ENCODE measurements at places on chromosomes 1 and 21.

DNA sequence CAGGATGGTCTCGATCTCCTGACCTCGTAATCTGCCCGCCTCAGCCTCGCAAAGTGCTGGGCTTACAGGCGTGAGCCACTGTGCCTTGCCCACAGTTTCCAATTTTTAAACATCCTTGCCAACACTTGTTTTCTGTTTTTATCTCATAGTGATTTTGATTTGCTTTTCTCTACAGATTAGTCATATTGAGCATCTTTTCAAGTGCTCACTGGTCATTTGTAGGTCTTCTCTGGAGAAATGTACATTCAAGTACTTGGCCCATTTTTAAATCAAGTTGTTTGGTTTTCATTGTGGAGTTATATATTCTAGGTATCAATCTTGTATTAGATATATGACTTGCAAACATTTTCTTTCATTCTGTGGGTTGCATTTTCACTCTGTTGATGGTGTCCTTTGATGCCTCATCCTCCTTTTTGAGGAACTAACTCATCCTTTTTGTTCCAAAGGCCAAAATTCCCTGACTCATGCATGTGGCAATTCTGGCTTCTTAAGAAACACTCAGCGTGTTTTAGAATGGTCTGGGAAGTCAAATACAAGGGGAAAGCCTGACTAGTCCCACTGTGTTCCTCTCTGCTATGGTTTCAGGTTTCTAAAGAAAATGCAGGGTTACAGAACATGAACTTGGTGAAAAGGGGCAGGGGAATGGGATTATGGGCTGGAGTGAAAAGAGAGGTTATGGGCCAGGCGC lies 37.3 kb downstream of the PTAFR start:
- no peak for DNase-seq

- DNase-seq = no peak
Observed at GRCh38 chr1:67100833-67101232, 33.9 kb downstream of the C1orf141 start.

DNA sequence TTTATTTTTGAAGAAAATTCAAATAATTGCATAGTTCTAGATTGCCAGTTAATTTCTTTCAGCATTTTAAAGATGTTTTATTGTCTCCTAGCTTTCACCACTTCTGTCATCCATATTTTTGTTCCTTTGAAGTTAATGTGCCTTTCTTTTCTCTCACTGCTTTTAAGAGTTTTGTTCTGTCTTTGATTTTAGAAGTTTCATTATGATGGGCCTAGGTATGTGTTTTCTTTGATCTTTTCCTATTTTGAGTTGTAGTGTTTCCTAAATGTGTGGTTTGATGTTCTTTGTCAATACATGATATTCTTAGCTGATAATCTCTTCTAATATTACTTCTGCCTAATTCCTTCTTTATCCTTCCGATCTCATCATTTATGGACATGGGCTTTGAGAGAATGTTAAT lies 378.7 kb downstream of the DISC1 start:
- DNase-seq = no peak

DNA sequence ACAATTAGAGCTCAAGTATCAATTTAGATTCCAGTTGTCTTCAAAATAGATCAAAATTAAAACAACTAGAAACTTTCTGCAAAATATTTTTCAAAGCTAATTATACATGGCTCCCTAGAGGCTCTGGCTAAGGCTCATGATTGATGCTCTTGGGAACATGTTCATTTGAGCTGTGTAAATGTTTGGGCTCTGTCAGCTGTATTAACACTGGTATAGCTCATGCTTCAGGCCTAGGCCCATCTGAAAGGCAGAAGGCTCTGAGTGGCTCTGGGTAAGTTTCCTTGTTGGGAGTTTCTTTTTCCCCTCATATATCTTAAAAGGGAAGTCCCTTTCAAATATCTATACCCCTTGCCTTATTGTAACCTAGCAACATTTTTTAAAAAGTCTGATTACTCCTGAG lies 81.3 kb downstream of the UROD start:
- DNase-seq = no peak

DNA sequence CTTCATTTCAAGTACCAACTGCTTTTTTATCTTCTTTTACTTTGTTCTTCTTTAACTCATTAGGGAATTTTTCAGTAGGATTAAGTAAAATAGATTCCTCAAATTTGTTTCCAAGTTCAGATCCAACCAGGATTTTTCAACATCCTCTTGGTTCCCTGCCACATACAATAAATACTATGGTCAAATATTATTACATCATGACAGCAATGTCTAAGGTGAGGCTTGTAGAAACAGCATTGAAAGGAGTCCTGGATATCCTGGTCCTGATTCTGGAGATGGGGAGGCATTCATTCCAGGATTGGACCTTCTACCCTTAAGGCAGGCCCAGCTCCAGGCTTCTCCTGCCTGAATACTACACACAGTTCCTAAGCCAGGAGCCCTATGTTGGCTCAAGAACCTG lies 80.2 kb upstream of the F3 start:
- DNase-seq = no peak

DNA sequence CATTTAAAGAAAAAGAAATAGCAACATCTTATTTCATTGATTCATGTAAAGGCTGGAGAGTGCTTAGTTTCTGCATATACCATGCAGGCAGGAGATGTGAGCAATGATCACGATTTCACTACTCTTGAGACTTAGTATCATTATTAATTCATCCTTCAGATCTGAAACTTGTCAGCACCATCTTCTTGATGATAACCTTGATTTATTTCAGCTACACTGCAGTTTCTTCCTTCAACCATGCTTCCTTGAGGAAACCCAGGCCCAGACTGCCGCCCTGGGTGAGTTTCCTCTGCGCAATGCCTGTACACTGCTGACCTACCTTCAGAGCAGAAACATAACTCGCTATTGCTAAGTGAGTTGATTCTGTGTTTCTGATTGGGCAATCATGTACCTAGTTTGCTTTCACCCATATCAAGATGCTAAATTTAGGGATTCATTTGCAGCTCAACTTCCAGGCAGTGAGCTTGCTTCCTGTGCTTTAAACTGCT lies 13.5 kb upstream of the BCL10 start:
- DNase-seq = no peak

DNA sequence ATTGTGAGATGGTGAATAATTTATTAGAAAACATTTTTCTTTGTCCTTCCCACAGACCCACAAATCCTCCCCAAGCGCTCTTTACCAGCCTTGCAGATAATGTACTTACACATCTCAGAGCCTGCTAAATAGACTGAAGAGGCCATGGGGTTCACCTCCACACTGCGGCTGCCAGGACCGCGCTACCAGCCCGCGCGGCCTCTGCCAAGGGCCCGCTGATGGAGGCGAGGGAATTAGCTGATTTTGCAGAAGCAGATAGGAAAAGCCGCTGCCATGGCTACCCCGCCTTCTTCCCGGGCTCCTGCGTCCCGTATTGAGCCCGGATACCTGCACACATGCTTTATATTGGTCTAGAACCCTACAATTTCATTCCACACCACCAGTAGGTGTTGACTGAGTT lies 248.0 kb upstream of the FOXD3 start:
- DNase-seq = no peak

- DNase-seq = peak; percentile 47
Observed at GRCh38 chr1:102970496-102971078, 137.7 kb downstream of the COL11A1 start.

- DNase-seq = no peak
Observed at GRCh38 chr1:244106176-244106575, 55.1 kb downstream of the ZBTB18 start.

- DNase-seq = no peak
Observed at GRCh38 chr1:167716000-167716271, 5.8 kb upstream of the MPZL1 start.

GRCh38 chr1:62732331-62732730 lies 44.1 kb upstream of the DOCK7 start:
- no peak for DNase-seq

DNA sequence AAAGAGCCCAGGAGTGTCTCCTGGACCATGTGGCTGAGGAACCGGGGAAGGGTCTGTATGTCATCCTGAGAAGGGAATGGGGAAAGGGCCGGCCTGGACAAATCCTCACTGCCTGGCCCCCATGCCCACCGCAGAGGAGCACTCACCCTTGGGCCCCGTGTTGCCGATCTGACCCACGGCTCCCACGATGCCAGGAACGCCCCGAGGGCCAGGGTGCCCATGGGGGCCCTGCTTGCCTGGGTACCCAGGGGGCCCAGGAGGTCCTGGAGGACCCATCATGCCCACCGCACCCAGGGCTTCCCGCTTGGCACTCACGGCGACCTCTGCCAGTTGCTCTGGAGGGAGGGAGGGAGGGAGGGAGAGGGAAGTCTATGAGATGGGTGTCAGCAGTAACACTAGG lies 14.6 kb downstream of the COL9A2 start:
- no peak for DNase-seq

DNA sequence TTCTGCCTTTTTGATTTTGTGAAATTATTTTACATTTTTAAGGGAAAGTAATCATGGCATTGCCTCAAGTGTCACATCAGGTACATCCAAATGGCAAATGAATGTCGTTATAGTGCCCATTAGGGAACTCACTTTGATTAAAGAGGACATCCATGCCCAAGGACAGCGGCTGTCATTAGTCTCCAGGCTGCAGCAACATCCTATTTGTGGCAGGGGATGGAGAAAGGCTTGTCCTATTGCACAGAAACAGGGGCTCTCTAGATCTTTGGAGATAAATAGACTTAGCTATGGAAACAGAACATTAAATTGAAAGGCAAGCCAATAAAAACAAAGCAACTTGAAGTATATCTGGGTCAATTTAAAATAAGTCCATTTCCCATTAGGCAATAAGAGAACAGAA lies 439.3 kb downstream of the NEGR1 start:
- DNase-seq = no peak

GRCh38 chr1:231463541-231463940 lies 41.5 kb upstream of the EGLN1 start:
- no peak for DNase-seq

GRCh38 chr1:107889524-107889923 lies 75.5 kb downstream of the VAV3 start:
- no peak for DNase-seq

GRCh38 chr1:234601301-234602017 lies 8.5 kb downstream of the IRF2BP2 start:
- DNase-seq = no peak

DNA sequence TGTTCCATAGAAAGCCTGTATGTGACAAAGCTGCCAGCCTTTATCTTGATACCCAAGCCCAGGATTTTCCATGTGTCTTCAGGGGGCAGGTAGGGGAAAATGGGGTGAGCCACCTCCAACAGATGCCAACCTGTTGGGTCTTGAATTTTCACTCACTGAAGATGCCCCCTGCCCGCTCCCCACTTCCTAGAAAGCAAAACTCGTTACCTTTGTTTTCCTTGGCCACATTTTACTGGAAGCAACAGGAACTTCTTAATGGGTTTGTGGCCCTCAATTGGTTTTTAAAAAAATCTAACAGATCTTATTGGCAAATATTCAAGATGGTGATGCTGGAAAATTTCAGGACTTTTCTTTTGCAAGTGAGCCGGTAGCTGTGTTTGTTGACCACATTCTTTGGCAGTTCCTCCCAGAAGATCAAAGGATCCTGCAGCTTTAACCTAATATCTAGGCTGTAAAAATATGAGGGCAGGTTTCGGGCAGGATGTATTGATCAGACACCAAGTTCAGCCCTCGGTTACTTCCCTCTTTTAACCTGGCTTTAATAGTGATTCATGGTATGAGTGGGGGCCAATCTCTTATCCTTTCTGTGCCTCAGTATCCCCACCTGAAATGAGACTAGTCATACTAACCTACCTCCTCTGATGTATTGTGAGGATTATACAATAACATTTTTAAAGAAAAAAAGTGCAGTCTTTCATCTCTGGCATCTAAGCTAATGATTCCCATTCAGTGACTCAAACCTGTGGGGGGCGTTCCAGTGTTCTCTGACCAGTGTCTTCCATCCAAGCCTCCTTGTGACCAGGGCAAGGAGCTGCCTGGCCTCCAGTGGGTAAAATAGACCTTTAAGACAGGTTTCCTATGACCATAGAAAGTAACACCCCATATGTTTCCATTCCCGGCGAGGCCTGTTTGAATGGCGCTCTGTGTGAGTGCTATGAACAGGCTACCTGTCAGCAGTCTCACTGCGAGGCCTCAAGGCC lies 21.3 kb upstream of the GNPAT start:
- DNase-seq = no peak

All from NCI-H460 (cell line).